Activated T-cell treated with anti-CD3 and anti-CD28 coated beads, Interleukin-2, amount 50 U/mL, for 24 hours (primary cell): ENCODE measurements at places on chromosomes 6 and 20.

DNA sequence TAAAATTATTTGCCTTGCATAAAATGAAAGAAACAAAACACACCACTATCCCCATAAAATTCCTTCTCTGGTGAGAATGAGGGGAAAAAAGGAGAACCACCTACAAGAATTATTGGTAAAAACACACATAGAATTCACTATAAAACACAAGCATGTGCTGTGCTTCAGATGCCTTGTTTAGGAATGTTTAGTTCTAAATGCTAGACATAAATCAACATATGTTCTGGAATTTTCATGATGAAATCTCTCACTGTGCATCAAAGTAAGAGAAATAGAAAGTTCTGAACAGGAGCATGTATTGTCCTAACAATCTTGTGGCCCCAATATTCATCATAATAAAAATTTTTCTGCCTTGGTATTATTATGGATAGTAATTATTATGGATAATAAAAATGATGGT, 111.0 kb downstream of the PLCB4 start:
- DNase-seq, result no peak

GRCh38 chr6:157652601-157653363, 170.3 kb upstream of the SNX9 start:
- no peak for DNase-seq

GRCh38 chr6:53258774-53259155, 90.0 kb downstream of the ELOVL5 start:
- no peak for DNase-seq

- DNase-seq, result no peak
Measured at GRCh38 chr20:36881888-36882287, 6.0 kb downstream of the TLDC2 start.

DNA sequence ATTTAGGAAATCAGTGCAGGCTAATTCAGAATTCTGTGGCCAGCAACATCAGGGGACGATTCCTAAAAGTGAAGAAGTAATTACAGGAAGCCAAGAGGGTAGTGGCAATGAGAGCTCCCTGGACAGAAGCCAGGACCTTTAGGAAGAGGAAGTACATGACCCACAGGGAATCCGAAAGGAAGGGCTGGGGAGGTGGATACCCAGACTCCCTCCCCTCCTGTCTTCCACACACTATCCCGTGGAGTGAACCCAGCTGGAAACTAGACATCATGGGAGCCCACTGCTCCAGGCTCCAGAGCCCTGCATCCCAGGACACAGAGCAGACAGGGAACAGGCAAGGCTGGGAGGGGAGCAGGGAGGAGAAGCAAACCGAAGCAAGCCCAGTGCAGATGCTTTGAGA, 83.0 kb downstream of the SNX5 start:
- DNase-seq, result no peak

DNA sequence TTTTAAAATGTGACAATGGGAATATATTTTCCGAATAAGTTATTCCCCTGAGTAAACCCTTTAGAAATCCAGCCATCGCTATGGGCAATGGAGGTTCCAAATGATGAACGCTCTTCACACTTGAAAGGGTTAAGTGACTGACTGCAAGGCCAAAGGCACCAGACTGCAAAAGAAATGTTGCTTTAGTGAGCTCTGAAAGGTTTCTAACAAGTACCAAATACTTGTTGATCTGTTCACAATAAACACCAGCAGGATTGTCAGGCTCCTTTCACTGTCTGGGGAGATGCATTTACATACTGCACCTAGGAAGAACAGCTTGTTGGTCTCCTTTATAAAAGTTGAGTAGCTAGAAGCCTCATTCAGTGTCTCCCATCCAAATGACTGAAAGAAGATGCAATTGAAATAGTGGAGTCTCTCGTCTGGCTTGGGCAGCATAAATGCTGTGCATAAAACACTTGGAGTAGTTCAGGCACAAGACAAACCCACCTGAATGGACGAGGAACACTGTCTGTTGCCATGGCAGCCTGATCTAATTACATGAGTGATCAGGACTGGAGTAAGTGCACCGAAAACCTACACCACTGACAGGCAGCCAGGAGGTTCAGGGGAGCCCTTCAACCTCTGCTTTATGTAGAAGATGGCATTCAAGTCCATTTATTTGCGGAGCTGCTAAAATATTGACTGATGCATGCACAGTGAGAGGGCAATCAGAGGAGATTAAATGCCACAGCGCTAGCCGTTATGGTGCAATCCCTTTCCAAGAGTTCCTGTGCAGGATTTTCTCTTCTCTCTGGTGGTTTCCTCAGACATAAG, 2.9 kb downstream of the ATXN1 start:
- no peak for DNase-seq

GRCh38 chr6:100719883-100720682, 161.0 kb downstream of the ASCC3 start:
- no peak for DNase-seq

GRCh38 chr6:106973836-106974335, 643 bp downstream of the CD24 start:
- DNase-seq, result peak; percentile 45

DNA sequence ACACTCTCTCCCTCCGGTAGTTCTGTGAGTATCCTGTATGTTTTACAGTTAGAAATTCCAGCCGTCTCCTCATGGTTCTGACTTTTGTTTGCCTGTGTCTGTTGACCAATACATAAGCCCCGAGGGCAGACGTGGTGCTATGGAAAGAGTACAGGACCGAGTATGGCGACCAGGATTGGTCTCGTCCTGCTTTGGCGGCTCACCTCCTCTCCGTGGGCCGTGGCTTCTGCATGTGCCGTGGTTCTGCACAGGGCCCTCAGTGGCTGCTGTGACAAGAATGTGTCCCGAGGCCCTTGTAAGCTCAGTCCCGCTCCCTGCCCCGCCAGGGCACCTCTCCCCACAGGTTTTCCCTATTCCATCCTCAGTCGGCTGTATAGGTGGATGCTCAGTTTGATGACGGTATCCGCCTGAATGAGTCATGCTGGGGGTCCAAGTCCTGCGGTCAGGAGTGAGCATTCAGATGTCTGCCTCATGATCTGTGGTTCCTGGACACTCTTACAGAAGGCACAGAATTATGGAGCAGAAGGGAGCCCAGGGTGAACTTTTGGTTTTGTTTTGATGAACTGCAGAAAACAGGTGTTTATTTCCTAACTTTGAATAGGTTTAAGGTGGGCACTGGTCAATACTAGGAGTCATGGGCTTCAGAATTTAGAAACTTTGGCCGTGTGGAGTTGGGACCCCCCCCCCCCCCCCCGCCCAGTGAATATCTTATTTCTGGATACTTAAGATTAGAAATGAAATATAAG, 1.2 kb downstream of the ARFGAP1 start:
- DNase-seq, result no peak

- DNase-seq, result no peak
Measured at GRCh38 chr6:154767003-154767723, 33.9 kb downstream of the SCAF8 start.

GRCh38 chr6:24847402-24847801, 48.7 kb upstream of the ARMH2 start:
- DNase-seq, result no peak

- no peak for DNase-seq
Measured at GRCh38 chr20:6940048-6940447, 172.6 kb downstream of the BMP2 start.

- no peak for DNase-seq
Measured at GRCh38 chr6:145086197-145086596, 649.1 kb downstream of the EPM2A start.

DNA sequence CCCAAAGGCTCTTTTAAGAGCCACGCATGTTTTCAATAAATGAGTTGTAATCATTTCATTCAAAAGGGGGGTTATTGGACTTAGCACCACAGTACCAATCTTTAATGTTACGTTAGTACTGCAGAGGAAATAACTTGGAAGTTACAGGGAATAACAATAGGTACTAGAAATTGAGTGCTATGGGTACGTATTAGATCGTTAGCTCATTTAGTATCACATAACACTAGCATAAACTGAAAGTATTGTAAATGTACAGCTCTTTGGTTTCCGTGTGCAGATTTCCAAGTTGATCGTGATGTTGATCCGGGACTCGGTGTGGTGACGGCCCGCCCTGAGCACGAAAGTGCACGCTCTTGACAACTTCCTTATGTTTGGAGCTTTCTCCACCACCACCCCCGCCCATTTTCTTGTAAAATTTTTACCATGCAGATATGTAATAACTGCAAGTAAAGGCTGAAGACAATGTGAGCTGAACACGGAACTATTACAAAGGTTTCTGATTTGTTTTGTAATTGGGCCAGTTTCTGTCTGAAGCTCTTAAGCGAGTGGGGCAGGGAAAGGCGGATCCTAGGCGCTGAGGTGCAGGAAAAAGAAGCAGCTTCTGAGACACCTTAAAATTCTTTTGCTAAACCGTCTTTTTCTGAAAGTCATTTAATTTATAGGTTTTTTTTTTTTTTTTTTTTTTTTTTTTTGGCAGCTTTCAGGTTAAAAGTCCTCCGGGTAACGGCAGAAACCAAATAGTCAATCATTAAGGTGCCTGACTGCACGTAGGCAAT, 71.5 kb downstream of the HFE start:
- DNase-seq, result peak; percentile 54

- no peak for DNase-seq
Measured at GRCh38 chr6:33824461-33825154, 20.8 kb upstream of the MLN start.

DNA sequence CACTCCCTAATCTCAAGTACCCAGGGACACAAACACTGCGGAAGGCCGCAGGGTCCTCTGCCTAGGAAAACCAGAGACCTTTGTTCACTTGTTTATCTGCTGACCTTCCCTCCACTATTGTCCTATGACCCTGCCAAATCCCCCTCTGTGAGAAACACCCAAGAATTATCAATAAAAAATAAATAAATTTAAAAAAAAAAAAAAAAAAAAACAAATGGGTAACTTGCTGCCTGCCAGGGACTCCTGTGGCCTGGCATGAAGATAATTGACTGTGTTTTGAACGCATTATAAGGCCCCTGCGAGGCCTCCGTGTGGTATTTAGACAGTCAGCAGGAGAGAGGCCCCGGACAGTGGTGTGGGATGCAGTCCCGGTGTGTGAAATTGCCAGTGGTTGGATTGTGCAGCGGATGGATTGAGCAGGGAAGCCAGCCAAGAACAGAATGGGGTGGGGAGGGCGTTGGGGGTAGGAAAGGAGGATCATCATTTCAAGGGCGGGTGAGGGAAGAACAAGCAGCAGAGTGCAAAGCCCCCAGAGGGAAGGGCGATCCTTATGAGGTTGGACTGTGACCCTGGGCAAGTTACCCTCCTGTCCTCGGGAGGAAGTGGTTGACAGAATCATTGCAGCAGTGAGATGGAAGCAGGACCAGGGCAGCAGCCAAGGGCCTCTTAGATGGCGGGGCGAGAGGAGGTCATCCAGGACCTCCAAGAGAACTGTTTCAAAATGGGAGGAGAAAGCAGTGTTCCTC, 43.3 kb downstream of the PPARD start:
- DNase-seq, result no peak

- DNase-seq, result peak; percentile 71
Measured at GRCh38 chr6:157761331-157761921, 61.6 kb upstream of the SNX9 start.

DNA sequence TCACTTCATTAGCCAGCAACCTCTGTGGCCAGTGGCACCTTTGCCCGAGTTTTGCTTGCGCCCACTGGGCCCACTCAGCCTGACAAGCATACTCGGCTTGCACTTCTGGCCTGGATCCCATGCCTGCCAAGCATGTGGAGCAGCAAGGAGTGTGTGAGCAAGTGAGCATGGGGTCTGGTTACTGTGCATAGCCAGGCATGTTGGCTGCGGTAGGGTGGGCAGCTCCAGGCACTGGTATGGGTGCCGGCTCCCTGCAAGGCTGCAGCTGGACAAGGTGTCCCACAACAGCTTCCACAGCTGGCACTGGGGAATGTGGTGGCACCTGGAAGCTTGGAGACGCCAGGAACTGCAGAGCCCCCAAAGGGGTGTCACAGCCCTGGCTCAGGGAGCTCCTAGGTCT, 510.0 kb downstream of the ADGRB3 start:
- DNase-seq, result no peak

DNA sequence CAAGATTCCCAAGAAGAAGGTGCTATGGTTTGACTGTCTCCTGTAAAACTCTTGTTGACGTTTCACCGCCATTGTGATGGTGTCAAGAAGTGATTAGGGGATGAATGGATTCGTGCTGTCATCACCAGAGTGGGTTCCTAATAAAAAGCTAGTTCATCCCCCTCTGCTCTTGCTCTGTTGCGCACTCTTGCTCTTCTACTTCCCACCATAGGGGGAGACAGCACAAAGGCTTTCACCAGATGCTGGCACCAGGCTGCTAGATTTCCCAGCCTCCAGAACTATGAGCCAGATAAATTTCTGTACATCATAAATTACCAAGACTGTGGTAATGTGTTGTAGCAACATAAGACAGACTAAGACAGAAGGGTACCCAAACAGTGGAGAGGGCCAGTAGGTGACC, 21.6 kb upstream of the CCDC28A start:
- DNase-seq, result no peak

DNA sequence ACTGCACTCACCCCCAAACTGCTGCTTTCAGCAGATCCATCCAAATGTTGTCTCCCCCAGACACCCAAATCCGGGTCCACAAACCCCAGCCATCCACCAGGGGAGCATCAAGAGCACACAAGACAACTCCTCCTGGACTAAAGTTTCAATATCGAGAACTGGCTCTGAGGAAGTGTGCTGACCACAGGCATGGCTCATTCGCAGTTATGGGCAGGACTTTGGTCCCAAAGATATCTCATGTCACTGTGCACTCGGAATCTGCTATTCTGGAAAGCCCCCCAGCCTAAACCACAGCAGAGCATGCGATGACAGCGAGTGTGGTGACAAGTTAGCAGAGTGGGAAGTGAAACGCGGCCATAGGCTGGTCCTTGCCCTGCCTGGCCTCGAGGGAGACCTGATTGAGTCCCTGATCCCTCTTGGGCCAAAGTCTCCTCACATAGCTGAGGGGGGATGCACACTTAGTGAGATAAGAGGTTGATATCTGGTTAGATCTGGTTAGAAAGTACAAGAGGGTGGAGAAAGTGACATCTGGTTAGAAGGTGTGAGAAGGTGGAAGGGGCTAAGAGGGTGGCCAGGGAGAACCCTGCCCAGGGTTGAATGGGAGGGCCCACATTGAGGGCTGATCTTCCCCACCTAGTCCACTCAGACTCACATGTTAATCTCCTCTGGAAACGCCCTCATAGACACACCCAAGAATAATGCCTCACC, 149.7 kb downstream of the MRPL14 start:
- peak; percentile 19 for DNase-seq

GRCh38 chr6:22925304-22925835, 356.0 kb downstream of the HDGFL1 start:
- DNase-seq, result no peak

DNA sequence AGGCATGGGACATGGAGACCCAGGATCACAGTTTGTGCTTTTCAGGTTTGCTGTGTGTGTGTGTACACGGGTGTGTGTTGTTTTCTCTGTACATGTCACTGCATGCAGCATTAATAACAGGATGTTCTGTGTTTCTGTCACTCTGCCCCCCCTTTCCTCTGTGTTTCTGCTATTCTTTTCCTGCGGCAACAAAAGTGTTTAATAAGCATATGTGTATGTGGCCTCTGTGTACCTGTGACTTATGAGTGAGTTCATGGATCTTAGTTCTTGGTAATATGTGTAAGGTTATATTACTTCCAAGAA, 9.8 kb downstream of the SYNGAP1 start:
- DNase-seq, result no peak

- no peak for DNase-seq
Measured at GRCh38 chr20:20362774-20363433, 5.0 kb upstream of the INSM1 start.
